ENCODE measurements at places on chromosomes 4 and X.

GRCh38 chr4:80619070-80619674 is 283.6 kb downstream of the CFAP299 start:
- DNase-seq: peak; percentile 17

DNA sequence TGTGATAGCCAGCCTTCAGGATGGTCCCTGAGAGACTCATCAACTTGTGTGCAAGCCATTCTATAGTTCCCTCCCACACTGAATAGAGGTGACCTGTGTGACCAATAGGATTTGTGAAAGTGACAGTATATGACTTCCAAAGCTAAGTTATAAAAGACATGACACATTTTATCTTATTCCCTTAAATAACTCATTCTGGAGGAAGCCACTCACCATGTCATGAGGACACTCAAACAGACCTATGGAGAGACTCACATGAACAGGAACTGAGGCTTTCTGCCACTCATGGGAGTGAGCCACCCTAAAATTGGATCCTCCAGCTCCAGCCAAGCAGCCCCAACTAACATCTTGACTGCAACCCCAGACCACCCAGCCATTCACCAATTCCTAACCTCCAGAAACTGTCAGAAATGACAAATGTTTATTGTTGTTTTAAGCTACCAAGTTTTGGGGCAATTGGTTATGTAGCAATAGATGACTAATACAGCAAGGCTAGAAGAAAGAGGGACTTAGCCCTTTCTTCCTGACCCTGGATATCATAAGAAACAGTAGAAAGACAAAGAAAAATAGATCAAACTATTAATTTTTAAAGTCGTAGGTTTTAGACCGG is 9.0 kb upstream of the CHIC2 start:
- DNase-seq: peak; percentile 71

DNA sequence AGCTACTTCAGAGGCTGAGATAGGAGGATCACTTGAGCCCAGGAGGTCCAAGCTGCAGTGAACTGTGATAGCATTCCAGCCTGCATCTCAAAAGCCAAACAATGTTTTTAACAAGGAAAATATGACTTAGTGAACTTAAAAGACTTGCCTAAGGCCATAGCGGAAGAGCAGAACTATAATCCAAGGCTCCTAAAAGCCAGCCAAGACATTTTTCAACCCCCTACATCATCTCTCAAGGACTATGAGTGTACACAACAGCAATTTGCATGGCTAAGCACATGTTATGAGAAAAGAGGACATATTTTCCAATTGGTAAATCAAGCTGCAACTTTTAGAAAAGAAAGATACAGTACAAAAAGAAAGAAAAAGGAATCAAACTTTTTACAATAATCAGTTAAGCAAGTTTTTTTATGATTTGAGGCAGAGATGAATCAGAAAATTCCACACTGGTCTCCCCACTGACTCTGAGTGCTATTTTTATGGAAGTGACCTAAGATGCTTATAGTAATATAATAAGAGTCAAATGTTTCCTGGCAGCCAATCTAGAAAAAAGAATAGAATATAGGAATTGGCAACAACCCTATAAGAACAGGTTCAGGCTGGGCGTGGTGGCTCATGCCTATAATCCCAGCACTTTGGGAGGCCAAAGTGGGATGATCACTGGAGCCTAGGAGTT is 9.8 kb upstream of the ACOT9 start:
- peak; percentile 71 for DNase-seq

- DNase-seq: no peak
These were observed 6.1 kb upstream of the PDHA2 start for GRCh38 chr4:95833711-95834194.

DNA sequence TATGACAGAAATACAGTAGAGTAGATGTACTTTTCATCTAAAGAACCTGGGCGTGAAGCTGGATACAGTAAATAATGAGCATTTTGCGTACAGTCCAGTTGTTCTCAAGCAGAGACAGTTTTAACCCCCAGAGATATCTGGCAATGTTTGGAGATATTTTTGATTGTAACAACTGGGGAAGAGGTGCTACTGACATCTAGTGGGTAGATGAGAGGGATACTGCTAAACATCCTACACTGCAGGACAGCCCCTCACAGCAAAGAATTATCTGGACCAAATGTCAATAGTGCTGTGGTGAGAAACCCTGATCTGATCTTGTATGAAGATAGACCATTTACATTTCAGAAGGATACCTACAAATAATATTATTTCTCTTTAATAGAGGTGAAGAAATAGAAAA is 200.2 kb upstream of the FAM47A start:
- DNase-seq: no peak

- no peak for DNase-seq
These were observed 526.6 kb downstream of the C4orf33 start for GRCh38 chr4:129622566-129622965.

GRCh38 chr4:7389101-7389701 is 45.5 kb downstream of the PSAPL1 start:
- DNase-seq: no peak

DNA sequence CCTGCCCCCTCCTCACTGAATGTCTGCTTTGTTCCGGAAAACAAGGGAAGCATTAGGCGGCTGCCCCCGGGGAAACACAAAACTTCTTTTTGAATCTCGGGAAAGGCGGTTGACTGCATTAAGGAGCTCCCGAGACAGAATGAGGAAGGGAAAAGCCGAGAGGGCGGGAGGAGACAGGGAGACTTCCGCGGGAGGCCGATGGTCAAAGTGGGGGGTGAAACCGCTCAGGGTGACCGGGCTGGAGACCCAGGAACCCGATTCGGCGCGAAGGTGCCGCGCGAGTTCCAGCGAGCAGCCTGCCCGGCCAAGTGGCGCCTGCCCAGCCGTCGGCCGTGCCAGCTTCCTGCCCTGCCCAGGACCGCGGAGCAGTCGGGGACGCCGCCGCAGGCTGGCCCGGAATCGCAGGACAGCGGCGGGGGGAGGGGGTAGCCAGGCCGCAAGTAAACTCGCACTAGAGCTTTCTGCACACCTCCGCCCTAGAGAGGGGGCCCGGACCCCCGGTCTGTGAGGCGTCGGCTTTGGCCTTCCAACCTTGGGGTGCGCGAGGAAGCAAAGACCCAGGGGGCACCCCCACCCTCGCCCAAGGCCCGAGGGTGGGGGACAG is 55.1 kb upstream of the BCOR start:
- DNase-seq: no peak

- no peak for DNase-seq
These were observed 1.0 kb downstream of the ZDHHC9 start for GRCh38 chrX:129842510-129843208.

DNA sequence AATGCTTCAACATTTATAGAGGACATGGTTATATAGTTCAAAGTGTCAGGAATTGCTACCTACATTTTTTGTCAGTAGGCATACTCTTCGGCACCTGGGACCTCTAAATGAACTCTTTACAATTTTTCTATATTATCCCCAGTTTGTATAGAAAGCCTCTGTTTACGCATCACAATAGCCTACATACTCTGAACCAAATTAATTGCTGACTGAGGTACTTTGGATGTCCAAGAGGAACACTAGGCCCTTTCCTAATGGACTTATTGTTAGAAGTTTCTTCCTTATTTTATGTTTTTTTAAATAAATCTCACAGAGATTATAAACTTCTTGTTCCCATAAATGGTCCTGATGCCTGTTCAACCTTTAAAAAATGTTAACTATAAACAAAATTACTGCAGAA is 8.4 kb upstream of the AFF2 start:
- DNase-seq: no peak

DNA sequence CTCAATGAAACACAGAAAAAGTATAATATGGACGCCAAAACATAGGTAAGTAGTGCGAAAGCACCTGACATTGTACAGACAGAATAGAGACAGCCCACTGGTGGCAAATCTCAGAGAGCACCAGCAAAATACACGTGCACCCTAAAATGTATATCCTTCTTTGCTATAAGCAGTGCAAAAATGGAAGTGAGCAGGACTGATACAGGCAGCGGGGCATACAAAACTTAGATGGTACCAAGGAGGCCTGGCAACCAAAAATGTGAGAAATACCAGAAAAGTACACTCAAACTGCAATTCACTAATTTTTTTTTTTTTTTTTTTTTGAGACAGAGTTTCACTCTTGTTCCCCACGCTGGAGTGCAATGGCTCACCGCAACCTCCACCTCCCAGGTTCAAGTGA is 63.9 kb downstream of the EIF4E start:
- DNase-seq: no peak

GRCh38 chr4:86256086-86256485 is 103.8 kb downstream of the MAPK10 start:
- DNase-seq: no peak

- DNase-seq: no peak
These were observed 122.2 kb downstream of the UBE2K start for GRCh38 chr4:39820186-39820585.

DNA sequence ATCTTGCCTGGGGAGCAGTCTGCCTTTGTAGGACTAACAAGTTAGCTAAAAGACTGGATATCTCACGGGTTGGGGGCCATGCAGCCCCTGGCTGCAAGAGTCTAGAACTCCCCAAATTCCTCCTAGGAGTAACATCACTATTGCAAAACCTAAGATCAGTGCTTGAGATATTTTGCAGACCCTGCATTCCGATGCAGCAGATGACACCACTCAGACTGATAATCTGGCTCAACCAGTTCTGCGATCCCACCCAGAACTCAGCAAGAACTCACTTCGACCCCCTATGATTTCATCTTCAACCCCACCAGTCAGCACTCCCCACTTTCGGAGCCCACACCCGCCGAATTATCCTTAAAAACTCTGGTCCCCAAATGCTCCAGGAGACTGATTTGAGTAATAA is 834.0 kb downstream of the C4orf33 start:
- no peak for DNase-seq

GRCh38 chr4:25982962-25983361 is 68.9 kb downstream of the SMIM20 start:
- DNase-seq: no peak

DNA sequence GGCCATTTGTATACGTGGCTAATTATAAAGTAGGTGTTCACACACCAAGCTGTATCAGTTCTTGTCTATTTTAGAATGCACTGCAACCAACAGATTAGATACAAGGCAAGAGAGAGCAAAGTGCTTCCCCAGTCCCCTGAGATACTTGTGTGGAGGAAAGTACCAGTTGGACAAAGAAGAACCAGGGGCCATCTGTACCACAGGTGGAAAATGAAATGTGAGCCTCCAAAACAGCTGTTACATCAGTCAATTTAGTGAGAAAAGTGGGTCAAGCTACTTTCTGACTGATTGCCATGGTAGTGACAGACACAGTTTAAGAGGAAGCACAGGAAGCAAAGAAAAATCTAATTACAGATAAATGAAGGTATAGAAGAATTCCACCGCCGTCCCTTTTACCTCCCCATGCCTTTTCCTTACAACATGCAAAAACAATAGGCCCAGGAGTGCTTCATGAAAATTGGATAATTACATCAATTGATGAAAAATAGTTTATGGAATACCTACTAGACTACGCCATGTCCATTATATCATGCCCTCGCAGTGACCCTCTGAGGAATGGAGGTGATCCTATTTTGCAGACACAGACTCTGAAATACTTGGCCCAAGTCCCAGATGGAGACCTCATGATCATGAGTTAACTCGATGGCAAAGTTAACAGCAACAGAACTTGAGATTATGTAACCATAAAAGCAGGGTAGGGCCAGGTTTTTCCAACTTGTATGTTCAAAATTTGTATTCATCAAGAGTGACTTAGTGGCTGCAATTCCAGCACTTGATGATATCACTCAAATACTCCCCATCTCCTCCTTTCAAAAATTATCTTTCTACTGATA is 15.8 kb downstream of the SMPX start:
- DNase-seq: no peak

DNA sequence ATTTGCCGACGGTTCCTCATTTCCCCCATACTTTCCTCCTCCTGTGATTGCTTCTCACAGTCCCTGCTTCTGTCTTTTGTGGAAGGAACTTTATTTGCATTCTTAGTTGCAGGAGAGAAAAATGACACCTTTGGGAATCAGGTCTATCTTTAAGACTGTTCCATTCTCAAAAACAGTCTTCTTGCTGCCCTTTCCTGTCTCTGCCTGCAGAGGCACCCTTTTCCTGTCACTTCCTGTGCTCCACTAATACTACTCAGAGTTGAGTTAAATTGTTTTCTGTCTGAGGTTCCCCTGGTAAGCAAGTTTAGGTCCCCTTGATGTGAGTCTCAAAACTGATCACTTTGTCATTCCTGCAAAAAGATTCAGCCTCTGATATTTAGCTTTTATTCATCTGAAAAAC is 208.8 kb upstream of the CLNK start:
- no peak for DNase-seq

DNA sequence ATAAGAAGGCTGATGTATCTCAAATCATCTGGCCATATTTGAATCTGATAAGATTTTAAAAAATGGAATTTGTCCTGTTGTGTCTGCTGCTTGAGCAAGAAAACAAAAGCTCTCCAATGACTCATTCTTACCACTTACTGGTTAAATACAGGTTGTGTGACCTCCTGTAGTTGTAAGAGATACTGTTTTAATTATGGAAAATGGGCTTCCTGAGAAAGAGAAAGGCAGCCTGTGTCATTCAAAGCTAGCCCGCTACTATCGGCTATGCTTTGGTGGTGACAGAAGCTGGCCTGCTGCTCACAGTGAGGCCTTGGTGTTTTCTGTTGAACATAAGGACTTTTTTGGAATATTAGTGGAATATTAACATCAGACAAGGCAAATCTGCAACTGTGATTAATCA is 1722.1 kb upstream of the PCDH10 start:
- DNase-seq: no peak

GRCh38 chr4:40536032-40536431 is 93.6 kb downstream of the RBM47 start:
- DNase-seq: no peak

- DNase-seq: no peak
These were observed 10.6 kb downstream of the HGFAC start for GRCh38 chr4:3452376-3452775.

- DNase-seq: no peak
These were observed 60.2 kb downstream of the RGS12 start for GRCh38 chr4:3352941-3353594.

- DNase-seq: no peak
These were observed 14.3 kb upstream of the AWAT1 start for GRCh38 chrX:70219938-70220764.
